Left lung (tissue), 14 donors: ENCODE measurements at places on chromosomes 16 and 17. TPM values are rescaled to one million over a fixed set of nuclear protein-coding genes. Genes with fewer than 3 reads are reported as not detected.

The CDT1 gene
- 9.3 TPM for total RNA-seq

The KRTAP2-2 gene
- not detected for total RNA-seq

DNA sequence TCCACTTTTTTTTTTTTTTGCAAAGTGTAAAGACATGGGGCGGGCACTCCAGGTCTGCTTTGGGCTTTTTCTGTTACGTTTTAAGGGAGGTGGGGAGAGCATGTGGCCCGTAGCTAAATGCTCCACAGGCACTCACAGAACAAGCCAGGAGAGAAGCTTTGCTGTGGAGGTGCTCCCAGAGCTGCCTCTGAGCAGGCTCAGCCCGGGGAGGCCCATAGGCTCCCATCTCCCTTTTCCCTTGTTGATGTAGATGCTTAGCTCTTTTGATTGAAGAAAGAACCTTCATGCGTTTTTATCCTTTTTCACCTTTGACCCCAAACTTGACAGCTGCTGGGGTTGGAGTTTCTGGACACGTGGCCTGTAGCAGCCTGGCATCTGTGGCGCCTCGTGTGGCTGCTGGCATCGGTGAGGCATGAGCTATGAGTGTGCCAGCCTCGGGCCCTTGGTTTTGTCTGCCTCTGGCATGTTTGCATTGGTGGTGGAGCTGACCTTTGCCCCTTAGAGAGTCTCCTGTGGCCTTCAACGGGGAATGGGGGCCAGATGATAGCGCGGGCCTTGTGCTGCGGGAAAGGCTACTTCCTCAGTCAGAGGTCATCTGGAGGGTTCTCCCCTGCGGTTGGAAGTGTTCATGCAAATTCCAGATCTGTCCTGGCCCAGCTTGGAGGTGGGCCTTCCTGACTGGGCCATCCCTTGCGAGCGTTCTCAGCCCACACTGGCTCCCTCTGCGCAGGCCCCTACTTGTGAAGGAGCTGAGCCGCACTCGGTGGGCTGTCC lies 20.0 kb upstream of the IL17C start:
- H3K36me3 ChIP-seq: no peaks in the 10 kb centered on the region
- H3K27ac ChIP-seq: no peak overlapping the region
- H3K4me1 ChIP-seq: peaks cover 22% of the 10 kb centered on the region
- DNase-seq: no peak
- no peak overlapping the region for H3K4me3 ChIP-seq

DNA sequence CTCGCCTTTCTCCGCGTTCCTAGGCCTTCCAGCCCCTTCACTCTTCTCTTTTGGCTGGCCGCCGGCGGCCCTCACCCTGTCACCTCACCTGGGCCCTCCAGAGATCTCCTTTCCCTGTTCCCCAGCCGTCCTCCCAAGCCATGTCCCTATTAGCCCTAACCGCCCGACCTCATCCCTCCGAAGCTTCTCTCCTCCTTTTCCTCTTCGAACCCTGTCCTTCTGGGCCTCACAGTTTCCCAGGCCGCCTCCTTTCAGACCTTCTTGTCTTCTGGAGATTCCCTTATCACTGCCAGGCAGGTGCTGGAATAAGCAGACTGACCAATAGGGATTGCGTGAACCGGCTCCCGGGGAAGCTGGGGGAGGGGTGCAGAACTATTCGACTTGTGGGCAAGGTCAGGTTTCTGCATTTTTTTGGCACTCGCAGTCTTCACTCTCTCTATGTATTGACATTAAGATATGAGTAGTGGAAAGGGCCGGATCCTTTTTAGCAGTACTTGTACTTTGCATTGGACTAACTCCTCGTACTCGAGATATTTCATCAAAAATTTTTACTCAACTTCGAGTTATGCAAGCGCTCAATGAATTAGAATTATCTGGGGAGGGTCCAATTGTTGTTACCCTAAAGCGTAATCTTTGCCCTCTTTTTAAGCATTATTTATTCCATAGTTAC lies 690 bp downstream of the RHOT1 start:
- peak overlapping the region; percentile 83 for H3K4me3 ChIP-seq
- H3K4me1 ChIP-seq: peaks cover 66% of the 10 kb centered on the region
- peaks cover 12% of the 10 kb centered on the region for H3K36me3 ChIP-seq
- peak; percentile 30 for DNase-seq
- no peaks in the 10 kb centered on the region for H3K27me3 ChIP-seq

GRCh38 chr17:2211661-2212399 lies 91.8 kb downstream of the SMG6 start:
- H3K4me3 ChIP-seq: no peak overlapping the region
- no peaks in the 10 kb centered on the region for H3K36me3 ChIP-seq
- H3K4me1 ChIP-seq: peaks cover 36% of the 10 kb centered on the region
- H3K27ac ChIP-seq: peak overlapping the region; percentile 76

- no peak overlapping the region for H3K27ac ChIP-seq
- peaks cover 6% of the 10 kb centered on the region for H3K27me3 ChIP-seq
- H3K36me3 ChIP-seq: no peaks in the 10 kb centered on the region
- no peak overlapping the region for H3K4me3 ChIP-seq
- H3K4me1 ChIP-seq: no peaks in the 10 kb centered on the region
Measured at GRCh38 chr16:74724820-74725549, 24.3 kb upstream of the MLKL start.

DNA sequence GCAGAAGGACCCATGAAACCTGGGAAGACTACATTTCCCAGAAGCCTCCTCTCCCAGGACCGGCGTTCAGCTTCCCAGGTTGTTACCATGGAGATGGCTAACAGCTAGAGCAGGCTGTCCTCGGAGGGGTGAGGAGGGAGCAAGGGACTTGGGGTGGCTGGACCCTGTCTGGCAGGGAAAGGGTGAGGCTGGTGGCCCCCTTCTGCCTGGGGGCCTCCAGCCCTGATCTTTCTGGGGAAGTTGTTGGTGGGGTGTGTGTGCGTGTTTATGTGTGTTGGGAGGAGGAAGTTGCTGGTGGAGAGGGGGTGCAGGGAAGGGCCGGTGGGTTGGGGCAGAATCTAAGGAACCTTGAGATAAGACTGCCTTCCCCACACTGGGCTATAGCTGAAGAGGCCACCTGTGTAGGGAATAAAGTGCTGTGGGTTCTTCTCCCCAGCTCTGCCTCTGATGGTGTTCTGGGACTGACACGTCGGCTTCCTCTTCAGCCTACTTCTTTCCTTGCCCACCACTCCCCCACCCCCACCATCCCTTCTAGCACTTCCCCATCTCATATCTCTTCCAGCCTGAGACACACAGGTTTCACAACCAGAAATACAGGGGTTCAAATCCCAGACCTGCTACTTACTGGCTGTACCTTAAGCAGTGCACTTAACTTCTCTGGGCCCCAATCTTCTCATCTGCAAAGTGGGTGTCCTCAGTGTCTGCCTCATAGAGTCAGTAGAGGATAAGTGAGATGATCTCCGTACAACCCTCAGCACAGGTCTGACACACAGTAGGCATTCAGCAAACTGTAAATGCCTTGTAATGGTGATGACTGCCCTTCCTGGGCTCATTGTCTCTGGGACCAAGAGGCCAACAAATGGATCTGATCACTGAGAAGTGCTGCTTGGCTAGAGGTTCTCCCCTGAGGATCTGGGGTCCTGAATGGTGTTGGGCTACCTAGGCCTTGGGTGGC lies at the start of gene DRC7:
TSS of gene DRC7 (plus strand) at position 82 of the 955 bp plus-strand sequence. CDS start 3,144 bp downstream, outside the sequence.
- no peaks in the 10 kb centered on the region for H3K4me1 ChIP-seq
- H3K27me3 ChIP-seq: no peaks in the 10 kb centered on the region
- H3K27ac ChIP-seq: no peak within 1 kb of the TSS
- DNase-seq: peak; percentile 36
- H3K36me3 ChIP-seq: no peaks in the 10 kb centered on the region
- H3K4me3 ChIP-seq: peak within 1 kb of the TSS; percentile 21

DNA sequence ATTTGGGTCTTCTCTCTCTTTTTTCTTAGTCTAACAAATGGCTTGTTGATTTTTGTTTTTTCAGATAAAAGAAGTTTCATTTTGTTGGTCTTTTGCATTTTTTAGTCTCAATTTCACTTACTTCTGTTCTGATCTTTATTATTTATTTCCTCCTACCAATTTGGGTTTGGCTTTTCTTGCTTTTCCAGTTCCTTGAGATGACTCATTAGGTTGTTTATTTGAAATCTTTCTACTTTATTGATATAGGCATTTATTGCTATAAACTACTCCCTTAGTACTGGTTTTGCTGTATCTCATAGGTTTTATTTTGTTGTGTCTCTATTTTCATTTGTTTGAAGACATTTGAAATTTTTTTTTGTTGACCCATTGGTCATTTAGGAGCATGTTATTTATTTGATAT lies 152.2 kb upstream of the MPHOSPH6 start:
- H3K4me1 ChIP-seq: no peaks in the 10 kb centered on the region
- H3K4me3 ChIP-seq: no peak overlapping the region
- no peak for DNase-seq

DNA sequence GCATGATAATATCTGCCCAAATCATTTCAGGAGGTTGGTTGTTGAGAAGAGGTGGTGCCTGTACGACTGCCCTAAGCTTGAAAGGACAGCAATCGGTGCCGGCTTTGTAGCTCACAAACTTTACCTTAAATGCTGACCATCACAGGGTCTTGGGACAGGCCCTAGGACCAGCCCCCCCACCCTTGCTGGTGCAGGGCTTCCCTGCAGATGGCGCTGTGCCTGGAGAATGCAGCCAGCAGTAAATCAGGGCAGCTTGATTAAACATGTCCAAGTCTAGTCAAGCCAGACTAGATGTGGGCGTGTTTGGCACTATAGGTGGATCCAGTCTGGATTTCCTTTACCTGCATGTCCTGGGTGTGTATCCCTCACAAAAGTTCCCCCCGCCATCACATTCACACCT lies 135.5 kb upstream of the CRHR1 start:
- H3K27me3 ChIP-seq: peaks cover 64% of the 10 kb centered on the region
- no peaks in the 10 kb centered on the region for H3K4me1 ChIP-seq
- DNase-seq: no peak
- no peak overlapping the region for H3K4me3 ChIP-seq
- H3K36me3 ChIP-seq: no peaks in the 10 kb centered on the region

DNA sequence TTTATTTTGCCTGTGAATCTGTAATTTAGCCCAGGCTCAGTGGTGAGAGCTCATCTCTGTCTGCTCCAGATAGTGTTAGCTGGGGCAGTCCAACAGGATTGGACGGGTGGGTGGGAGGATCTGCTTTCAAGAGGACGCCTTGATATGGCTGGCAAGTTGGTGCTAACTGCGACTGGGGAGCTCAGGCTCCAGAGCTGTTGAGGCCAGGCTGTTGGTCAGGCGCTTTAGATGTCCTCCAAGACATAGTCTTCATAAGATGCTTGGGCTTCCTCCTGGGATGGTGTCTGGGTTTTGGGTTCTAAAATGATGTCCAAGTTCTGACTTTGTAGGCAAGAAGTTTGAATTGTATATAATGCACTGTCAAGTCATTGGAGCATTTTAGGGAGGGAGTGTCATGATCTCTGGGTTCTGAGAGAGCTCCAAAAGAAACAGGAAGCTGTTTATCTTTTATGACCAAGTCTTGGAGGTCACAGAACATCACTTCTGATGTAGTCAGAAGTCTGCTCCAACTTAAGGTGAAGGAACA lies 12.8 kb upstream of the PCTP start:
- no peaks in the 10 kb centered on the region for H3K27me3 ChIP-seq
- DNase-seq: no peak
- no peaks in the 10 kb centered on the region for H3K4me1 ChIP-seq
- H3K36me3 ChIP-seq: no peaks in the 10 kb centered on the region
- no peak overlapping the region for H3K4me3 ChIP-seq
- H3K27ac ChIP-seq: no peak overlapping the region

DNA sequence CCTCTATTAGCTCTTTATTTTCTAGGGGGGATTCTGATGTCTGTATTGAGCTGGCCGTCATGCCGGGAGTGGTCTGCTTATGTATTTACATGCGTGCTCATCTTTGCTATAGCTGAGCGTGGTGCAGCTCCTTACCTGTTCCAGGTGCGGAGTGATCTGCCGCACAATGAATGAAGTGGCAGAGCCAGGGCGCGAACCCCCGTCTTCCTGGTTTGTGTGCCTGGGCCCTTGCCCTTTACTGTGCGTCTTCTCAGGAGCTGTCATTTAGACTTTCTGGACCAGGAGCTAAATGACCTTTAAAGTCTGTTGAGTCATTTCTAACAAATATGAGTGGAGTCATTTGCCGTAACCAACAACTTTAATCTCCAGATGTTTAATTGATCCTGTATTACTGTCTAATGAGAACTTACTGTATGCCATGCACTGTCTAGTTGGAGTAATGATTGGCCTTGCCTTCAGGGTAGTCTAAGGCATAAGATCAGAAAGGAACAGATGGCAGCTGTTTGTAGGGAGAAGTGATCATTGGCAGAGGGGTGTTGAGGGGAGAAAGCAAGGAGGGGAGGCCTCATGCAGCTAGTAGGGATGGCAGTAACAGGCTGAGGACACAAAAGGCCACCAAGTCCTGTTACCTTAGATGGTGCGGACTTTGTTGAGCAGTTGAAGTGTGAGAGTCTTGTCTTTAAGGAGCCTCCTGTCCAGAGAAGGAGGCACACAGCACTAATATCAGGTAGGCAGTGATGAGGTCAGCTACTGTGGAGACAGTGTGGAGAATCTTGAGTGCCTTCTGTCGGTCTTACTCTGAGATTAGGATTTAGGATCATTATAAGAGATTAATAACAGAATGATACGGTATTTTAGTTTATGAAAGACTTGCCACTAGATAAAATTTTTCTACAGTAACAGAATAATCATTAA lies 53.9 kb downstream of the USP10 start:
- no peak overlapping the region for H3K4me3 ChIP-seq
- DNase-seq: no peak
- H3K27me3 ChIP-seq: no peaks in the 10 kb centered on the region
- H3K36me3 ChIP-seq: no peaks in the 10 kb centered on the region
- H3K27ac ChIP-seq: no peak overlapping the region
- H3K4me1 ChIP-seq: no peaks in the 10 kb centered on the region
